ENCODE measurements at places on chromosomes 2 and 18. TPM values are rescaled to one million over a fixed set of nuclear protein-coding genes. Genes with fewer than 3 reads are reported as not detected.

Gene NEU4
- polyA plus RNA-seq, result 1.2 TPM

Gene SH3RF3
- 4.0 TPM for polyA plus RNA-seq

Gene CELF4
- polyA plus RNA-seq, result 2.9 TPM

Gene TFCP2L1
- 68.0 TPM for polyA plus RNA-seq

Gene SIX3
- not detected for polyA plus RNA-seq

GRCh38 chr2:240551811-240552210, 6.0 kb downstream of the ANKMY1 start:
- no peak for DNase-seq

DNA sequence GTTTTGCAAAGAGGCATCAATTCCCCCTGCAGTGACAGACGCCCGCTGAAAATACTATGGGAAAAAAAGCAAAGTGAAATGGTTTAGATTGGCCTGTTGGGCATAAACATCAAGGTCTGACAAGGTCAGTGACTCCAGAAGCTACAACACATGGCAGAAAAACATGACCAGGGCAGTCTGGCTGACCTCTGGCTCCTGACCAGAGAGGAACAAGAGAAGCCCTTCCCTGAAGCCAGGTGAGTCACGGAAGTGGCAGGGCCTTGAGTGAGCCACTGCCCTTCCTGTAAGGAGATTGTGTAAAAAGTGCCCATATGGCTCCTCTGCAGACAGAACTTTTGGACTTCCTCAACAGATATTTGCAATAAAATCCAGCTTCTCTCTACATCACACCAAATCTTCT, 72.0 kb downstream of the DNER start:
- DNase-seq, result no peak

DNA sequence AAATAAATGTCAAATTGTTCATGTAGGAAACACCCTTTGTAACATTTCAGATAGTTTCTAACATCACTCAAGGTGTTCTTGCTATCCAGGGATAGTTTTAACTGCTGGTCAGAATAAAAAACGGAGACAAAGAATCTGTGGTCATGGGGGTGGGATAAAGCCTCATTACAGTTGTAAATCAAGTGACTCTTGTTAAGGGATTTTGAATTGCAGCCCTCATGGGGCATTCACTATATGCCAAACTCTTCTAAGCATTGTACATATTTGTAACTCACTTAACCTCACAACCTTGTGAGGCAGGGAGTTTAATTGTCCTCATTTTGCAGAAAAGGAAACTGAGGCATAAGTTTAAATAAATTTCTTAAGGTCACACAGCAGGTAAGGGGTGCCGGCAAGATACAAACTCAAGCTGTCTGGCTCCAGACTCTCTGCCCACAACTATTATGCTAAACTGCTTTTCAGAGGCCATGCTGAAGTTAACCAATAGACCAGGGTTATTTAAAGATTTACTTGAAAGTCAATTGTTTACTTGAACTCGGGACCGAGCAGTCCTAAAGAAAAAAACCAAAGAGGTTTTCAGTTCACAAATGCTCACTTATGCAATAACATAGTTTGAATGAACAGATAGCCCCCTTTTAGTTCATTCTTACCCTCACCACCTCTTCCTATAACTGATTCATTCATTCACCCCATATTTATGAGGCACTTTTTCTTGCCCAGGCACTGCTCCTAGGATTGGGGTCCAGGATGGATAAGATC, 121.6 kb upstream of the FZD5 start:
- no peak for DNase-seq

- DNase-seq, result no peak
Observed at GRCh38 chr2:214543386-214543955, 132.6 kb downstream of the VWC2L start.

GRCh38 chr18:69947361-69948133, at the start of gene CD226:
TSS of gene CD226 (minus strand) at chr18:69947873. CDS start at chr18:69947406, 467 bp downstream.
- no peak for DNase-seq

DNA sequence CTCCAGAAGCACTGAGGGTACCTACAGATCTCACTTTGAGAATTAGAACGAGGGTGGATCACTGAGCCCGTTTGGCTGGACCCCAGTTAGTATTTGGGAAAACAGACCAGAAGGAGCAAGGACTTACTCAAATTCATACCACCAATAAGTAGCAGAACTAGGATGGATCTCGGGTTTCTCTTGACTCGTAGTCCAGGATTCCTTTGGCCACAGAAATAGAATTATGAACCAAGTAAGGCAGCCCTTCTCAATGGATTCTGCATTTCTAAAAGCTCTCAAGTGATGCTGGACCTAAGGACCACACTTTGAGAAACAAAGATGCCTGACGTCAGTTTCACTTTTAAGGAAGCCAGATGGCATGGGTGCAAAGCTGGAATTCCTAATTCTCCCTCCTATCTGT, 153.0 kb downstream of the KLHL29 start:
- no peak for DNase-seq

- no peak for DNase-seq
Observed at GRCh38 chr2:161913865-161914264, 160.2 kb downstream of the DPP4 start.

GRCh38 chr2:42133771-42134195, 35.4 kb upstream of the EML4 start:
- no peak for DNase-seq

DNA sequence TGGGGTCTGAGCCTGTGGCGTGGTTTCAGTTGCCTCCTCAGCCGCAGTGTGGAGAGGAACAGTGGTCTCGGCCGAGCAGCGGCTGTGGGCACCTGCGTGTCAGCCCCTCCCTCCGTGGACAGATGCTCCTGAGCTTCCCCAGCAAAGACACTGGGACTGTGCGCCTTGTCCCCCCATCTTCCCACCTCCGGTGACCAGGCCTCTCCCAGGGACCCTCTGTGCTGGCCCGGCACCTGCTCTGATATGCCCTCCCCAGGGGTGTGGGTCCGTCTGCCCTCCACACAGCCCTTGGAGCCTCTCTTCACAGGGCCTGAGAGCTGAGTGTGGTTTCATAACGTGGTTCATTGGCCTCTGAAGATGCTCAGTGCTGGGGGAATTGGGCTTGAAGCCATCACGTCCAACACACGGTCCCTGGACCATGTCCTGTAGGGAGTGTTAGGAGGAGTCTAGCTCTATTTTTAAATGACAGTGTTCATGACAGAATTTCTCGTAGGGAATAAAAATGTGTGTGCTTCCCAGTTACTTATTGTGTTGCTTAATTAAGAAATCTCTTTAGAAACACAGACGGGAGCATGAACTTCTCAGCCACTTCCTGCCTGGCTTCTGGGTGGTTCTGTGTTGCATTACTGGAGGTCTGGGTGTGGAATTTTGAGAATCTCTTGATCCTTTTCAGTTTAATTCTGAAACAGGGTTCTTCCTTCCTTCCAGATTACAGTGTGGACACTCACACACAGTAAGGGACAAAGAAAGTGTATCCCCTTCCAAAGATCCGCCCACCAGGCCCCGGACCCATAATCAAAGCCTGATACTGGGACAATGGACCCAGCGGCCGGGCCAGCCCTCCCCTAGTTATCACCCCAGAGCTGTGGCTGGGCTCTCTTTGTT, 110.7 kb downstream of the NFATC1 start:
- no peak for DNase-seq

- DNase-seq, result no peak
Observed at GRCh38 chr18:12038082-12038638, 55.5 kb upstream of the ANKRD62 start.

DNA sequence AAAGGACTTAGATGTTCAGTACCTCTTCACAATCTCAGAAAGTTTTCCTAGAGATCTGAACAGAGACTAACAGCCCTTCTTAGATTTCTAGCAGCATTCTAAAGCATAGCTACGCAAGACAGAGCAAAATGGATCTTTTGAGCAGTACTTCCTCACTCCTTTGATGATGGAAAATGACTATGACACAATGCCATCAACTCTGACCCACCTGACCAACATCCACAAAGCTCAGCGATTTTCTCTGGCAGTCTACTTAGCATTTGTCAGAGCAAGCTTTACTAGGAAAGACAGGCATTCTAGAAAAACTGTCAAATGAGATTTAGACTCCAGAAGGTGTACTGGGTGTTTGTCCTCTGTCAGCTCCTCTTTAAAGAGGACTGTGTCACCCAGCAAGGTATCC, 180.9 kb upstream of the ACVR2A start:
- DNase-seq, result no peak

GRCh38 chr2:42842466-42842865, 50.1 kb upstream of the HAAO start:
- no peak for DNase-seq

GRCh38 chr2:16207611-16208010, 267.3 kb downstream of the MYCN start:
- DNase-seq, result no peak

Data from left kidney (tissue), 8 donors.